ENCODE measurements at places on chromosomes 12 and 14.
A peak's percentile ranks its signal among the peaks of the same experiment; 100 is the strongest.

- DNase-seq: no peak
Observed at GRCh38 chr12:121085069-121085468, 46.0 kb upstream of the OASL start.

- no peak for DNase-seq
Observed at GRCh38 chr12:96201272-96202227, 7.4 kb downstream of the ELK3 start.

DNA sequence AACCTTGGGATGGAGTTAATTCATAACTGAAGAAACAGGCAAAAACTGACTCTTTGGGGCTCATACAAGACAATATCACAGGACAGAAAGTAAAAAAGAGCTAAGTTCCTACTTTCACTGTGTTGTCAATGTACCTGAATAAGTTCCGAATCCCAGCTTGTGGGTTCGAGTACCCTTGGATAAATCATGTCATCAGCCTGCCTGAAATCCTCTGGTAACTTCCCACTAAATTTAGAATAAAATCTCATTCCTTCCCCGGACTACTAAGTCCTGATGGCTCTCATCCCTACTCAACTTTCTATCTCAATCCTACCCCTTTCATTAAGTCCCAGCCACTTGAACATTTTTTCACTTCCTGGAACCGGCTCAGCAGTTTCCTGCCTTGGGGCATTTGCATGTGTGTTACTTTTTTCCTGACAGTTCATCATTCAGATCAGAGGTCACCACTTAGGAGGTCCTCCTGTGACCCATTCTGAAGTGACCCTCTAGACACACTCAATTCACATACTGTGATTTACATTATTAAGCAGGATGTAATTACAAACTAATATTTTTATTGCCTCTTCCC is 12.7 kb downstream of the ERP29 start:
- DNase-seq: no peak

- no peak for DNase-seq
Observed at GRCh38 chr12:122133192-122133950, 40.6 kb downstream of the IL31 start.

DNA sequence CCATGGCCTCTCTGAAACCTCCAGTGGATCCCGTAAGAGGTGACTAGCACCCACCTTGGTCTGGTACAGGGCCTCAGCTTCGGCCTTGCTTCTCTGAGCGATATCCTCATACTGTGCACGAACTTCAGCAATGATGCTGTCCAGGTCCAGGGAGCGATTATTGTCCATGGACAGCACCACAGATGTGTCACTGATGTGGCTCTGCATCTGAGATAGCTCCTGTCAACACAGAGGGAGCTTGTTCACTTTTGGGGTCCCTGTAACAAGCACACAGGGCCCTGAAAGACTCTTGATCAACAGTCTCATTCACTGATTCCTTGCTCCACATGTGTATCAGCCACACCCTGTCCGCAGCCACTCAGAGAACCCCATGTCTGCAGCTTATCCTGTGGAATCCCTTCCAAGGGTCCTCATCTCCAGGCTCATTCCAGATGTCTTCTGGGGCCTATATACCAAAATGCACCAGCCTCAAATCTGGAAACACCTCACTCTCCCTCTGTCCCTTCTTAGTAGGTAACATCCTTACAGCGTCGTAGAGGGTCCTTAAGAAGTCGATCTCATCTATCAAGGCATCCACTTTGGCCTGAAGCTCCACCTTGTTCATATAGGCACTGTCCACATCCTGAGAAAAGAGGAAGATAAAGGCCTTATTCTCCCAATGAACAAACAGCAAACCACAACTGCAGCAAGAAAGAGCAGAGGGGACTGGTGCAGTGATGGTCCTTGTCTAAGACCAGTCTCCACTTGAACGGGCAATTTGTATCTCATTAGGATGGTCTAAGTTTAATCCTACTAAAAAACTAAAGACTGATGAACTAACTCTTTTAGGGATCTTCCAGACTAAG is 3.5 kb downstream of the KRT3 start:
- peak; percentile 25 for DNase-seq

DNA sequence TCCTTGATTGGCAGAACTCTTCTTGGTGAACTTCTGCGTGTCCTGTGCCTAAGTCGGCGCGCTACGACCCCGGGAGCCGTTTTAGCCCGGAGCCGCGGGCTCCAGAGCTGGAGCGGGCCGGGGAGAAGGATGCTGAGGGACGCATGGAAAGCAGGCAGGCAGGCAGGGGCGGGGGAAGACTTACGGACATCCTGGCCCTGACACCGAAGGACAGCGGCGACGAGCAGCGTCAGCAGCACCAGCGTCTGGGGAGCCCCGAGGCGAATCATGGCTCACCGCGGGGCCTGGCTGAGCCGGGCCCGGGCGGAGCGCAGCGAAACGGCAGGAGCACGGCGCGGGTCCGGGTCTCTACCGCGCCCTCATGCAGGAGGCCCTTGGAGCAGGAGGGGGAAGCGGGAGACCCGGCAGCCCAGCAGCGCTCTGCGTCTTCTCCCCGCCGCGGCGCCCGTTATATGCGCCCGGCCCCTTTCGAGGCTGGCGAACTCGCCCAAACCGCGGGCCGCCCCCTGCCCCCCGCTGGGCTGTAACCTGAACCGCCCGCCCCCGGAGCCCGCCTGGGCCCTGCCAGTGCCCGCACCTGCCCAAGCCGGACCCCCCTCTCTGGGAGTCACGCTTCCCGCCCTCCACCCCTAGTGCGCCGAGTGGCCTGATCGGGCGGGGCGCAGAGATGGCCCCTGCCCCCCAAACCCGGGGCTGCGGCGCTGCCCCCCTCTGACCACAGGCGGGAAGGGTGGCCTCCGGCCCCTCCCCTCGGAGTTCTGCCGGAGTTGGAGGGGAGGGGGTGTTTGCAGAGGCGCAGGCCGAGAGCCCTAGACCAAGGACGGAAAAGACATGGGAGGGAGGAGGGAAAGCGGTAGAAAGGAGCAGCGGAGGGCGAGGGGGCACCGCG is at the start of gene COL2A1:
Gene COL2A1 (minus strand): TSS at position 424 of the 889 bp plus-strand sequence. CDS start 155 bp downstream, at position 269.
- DNase-seq: peak; percentile 76

Data from posterior vena cava (tissue), 2 donors.